ENCODE measurements at places on chromosomes 16 and 17. TPM values are rescaled to one million over a fixed set of nuclear protein-coding genes. Genes with fewer than 3 reads are reported as not detected.

Gene COTL1
- 220 TPM for total RNA-seq

Gene CA5A
- total RNA-seq = not detected

Gene GPR179
- not detected for total RNA-seq

Gene CDH1
- 224 TPM for total RNA-seq

Gene SCRN2
- 36.1 TPM for total RNA-seq

Gene MYH2
- not detected for total RNA-seq
